ENCODE measurements at places on chromosomes 16 and 17. TPM values are rescaled to one million over a fixed set of nuclear protein-coding genes. Genes with fewer than 3 reads are reported as not detected.

DNA sequence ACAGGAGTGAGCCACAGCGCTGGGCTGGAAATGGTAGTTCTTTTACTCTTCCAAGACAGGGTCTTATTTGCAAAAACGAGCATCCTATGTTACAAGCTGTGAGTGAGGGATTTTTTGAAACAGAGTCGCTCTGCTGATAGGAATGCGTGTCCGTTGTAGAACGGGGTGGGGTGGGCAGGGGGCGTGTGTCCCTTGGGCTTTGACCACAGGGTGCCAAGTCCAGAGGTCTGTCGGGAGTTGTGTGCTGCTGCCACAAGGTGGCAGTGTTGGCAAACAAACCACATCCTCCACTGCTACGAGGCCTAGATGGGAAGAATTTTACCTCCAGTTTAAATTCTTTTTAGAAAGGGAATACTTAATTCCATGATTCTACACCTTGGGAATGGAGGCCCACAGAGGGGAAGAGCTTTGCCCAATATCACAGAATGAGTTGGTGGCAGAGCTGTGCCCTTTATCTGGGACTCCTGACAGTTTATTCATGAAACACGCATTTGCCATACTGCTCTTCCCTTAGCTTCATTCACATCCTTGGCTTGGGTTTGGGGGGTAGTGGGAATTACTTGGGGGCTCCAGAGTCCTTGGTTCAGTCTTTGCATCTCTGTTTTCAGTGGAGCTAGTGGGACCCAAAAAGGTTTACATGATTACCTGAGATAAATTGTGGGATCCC lies 30.6 kb upstream of the ETV4 start:
- DNase-seq = peak; percentile 73
- no peaks in the 10 kb centered on the region for H3K27me3 ChIP-seq
- H3K36me3 ChIP-seq = no peaks in the 10 kb centered on the region
- H3K27ac ChIP-seq = no peak overlapping the region
- H3K4me3 ChIP-seq = no peak overlapping the region

DNA sequence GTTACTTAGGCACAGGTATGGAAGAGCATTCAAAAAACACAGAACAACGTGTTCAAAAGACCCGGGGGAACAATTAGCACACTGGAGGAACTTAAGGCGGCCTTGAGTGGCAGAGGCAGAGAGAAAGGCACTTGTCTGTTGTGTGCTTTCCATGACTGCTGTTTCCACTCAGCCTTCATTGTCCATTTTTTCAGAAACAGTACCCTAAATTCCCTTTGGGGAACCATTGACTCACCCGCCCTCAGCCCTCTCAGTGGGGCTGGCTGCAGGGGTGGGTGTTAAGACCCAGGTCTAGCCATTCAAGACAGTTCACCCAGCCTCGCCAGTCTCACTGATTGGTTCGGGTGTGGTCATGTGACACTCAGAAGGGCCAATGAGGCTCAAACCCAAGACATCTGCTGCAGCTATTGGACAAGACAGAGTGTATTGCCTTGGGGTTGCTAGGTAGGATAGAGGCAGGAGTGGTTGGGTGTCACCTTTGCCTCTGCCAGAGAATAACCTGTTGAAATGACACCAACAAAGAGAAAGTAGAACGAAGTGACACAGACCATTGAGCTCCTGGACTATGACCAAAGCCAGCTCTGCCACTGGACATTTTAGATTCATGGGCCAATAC lies 19.6 kb upstream of the CEP20 start:
- no peak overlapping the region for H3K4me3 ChIP-seq
- no peaks in the 10 kb centered on the region for H3K4me1 ChIP-seq
- H3K36me3 ChIP-seq = no peaks in the 10 kb centered on the region
- H3K27ac ChIP-seq = no peak overlapping the region
- H3K27me3 ChIP-seq = no peaks in the 10 kb centered on the region

GRCh38 chr16:79005096-79005495 lies 595.4 kb downstream of the MAF start:
- H3K36me3 ChIP-seq = no peaks in the 10 kb centered on the region
- DNase-seq = no peak
- H3K27me3 ChIP-seq = no peaks in the 10 kb centered on the region
- no peak overlapping the region for H3K4me3 ChIP-seq
- no peak overlapping the region for H3K27ac ChIP-seq

DNA sequence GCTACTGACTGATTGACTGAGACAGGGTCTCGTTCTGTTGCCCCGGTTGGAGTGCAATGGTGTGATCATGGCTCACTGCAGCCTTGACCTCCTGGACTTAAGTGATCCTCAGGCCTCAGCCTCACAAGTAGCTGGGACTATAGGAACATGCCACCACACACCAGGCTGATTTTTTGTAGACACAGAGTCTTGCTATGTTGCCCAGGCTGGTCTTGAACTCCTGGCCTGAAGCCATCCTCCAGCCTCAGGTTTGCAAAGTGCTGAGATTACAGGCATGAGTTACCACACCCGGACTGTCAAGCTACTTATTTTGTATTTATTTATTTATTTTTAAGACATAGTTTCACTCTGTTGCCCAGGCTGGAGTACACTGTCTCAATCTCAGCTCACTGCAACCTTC lies 55.2 kb downstream of the METTL16 start:
- H3K27ac ChIP-seq = no peak overlapping the region
- no peaks in the 10 kb centered on the region for H3K27me3 ChIP-seq
- no peak for DNase-seq
- H3K4me3 ChIP-seq = no peak overlapping the region
- peaks cover 12% of the 10 kb centered on the region for H3K36me3 ChIP-seq
- H3K4me1 ChIP-seq = no peaks in the 10 kb centered on the region

DNA sequence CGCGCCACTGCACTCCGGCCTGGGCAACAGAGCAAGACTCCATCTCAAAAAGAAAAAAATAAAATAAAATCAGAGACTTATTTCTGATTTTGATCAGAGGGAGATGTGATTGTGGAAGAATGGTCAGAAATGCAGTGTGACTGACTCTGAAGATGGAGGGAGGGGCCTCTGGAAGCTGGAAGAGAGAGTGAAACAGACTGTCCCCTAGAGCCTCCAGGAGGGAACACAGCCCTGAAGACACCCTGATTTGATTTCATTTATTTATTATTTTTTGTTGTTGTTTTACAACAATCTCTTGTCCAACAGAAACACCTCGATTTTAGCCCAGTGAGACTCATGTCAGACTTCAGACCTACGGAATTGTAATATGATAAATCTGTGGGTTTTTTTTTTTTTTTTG lies 26.1 kb downstream of the BCL7C start:
- H3K27me3 ChIP-seq = no peaks in the 10 kb centered on the region
- no peaks in the 10 kb centered on the region for H3K4me1 ChIP-seq
- DNase-seq = no peak
- no peak overlapping the region for H3K27ac ChIP-seq
- H3K4me3 ChIP-seq = no peak overlapping the region

Gene TEX14
- 0.17 TPM for total RNA-seq

Gene MT1G
- 2,353 TPM for total RNA-seq

GRCh38 chr16:52812678-52813556 lies 239.8 kb downstream of the CHD9NB start:
- no peak overlapping the region for H3K27ac ChIP-seq
- no peaks in the 10 kb centered on the region for H3K27me3 ChIP-seq
- DNase-seq = no peak
- no peaks in the 10 kb centered on the region for H3K4me1 ChIP-seq
- no peaks in the 10 kb centered on the region for H3K36me3 ChIP-seq

- DNase-seq = no peak
- no peaks in the 10 kb centered on the region for H3K4me1 ChIP-seq
- H3K27ac ChIP-seq = no peak overlapping the region
- no peaks in the 10 kb centered on the region for H3K27me3 ChIP-seq
- H3K4me3 ChIP-seq = no peak overlapping the region
These were observed 161.4 kb upstream of the MPHOSPH6 start for GRCh38 chr16:82331397-82331796.

Gene PABPN1L
- not detected for total RNA-seq
